ENCODE measurements at places on chromosomes 7 and 10. TPM values are rescaled to one million over a fixed set of nuclear protein-coding genes. Genes with fewer than 3 reads are reported as not detected.

DNA sequence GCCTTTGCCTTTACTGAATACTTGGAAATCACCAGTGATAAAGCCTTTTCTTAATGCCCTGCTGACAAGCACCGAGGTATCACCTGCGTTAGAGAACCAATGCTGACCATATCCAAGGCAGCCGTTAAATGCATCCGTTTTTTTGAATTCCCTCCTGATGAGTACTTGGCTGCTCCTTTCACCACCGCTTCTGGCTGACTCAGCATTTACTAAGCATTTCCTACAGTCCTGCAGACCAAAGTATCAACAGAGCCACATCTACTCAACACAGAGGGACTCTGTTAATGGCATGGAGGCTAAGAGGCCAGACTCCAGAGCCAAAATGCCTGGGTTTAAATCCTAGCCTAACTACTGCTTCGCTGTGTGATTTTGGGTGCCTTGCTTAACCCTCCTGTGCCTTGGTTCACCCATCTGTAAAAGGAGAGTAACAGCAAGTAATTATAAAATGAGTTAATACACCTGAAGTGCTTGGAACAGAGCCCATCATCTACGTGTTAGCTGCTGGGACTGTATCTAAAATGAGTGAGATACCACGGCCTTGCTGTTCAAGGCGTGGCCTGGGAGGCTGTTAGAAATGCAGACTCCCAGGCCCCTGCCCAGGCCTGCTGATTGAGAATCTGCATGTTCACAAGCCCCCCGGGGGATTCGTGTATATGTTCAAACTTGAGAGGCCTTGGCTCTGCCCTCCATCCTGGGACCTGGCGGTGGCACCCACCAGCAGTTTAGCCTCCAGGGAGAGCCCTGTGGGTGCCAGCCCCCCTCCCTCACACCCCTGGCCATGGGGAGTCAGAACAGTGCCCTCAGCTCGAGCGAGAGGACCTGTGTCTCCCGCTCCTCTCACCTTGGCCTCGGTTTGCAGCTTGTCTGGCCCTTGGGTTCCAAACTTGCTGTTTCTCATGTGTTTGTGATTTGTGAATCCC is 30.8 kb upstream of the EFCAB10 start:
- no peaks in the 10 kb centered on the region for H3K27me3 ChIP-seq
- H3K27ac ChIP-seq: no peak overlapping the region
- no peak for DNase-seq
- H3K4me3 ChIP-seq: no peak overlapping the region
- H3K36me3 ChIP-seq: peaks cover 8% of the 10 kb centered on the region
- H3K4me1 ChIP-seq: no peaks in the 10 kb centered on the region

The APBB1IP gene
- total RNA-seq: 40.0 TPM

- no peaks in the 10 kb centered on the region for H3K4me1 ChIP-seq
- no peak for DNase-seq
- no peak overlapping the region for H3K27ac ChIP-seq
- H3K4me3 ChIP-seq: no peak overlapping the region
- no peaks in the 10 kb centered on the region for H3K36me3 ChIP-seq
These were observed 26.3 kb downstream of the FIGNL1 start for GRCh38 chr7:50423860-50424259.

The ZNF467 gene
- 0.21 TPM for total RNA-seq

DNA sequence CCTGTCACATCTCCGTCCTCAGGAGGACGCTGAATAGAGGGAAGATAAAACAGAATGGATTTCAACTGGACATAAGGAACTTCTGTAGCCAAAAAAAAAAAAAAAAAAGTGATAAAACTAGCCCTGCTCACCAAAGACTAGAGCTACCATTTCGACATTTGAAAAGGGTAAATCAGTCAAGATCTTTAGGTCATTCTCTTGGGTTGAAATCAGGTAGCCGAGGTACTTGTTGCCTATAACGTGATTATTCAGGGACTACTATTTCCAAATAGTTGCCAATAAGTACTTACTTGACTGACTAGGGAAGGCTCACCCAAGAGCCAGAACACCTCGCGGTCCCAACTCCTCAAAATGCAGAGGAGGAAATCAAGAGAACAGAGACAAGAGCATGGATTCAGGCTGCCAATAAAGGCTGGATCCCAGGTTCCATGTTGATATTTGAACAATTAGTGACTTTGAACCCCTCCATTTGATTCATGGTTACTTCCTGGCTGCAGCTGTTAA is 2.0 kb downstream of the RHEB start:
- peak overlapping the region; percentile 91 for H3K27ac ChIP-seq
- H3K27me3 ChIP-seq: peaks cover 2% of the 10 kb centered on the region
- DNase-seq: no peak
- H3K36me3 ChIP-seq: peaks cover 29% of the 10 kb centered on the region

DNA sequence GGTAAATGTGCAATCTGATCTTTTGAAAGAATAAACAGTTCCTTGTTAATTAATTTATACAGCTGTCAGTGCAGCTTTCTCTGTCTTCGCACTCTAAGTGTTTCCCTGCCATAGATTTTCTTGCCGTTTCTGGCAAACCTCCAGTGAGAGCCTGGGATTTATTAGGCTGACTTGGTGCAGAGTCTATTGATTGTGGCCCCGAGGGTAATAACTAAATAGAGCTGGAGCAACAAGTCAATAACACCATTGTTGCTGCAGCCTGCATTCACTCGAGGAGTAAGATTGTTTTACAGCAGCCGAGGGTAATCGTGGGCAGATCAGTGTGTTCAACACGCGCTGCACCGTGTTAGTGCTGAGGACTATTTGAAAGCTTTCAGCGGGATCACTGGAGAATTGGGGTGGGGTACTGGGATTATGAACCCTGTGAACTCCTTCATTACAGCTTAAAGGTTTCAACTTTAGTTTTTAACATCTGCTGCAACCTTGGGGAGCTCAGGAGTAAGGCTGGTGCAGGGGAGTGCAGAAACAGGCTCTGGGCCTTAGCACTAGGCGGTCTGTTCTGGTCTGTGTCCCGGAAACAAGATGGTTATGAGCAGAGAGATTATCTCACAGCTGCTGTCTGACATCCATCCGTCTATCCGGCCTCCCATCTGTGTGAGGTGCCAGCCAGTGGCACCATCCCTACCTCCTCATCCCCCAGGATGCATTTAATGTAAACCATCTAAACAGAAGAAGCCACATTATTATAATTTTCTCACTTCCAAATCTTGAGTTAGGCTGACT is 174.0 kb upstream of the TCF7L2 start:
- no peak overlapping the region for H3K4me3 ChIP-seq
- no peaks in the 10 kb centered on the region for H3K4me1 ChIP-seq
- no peak for DNase-seq
- no peaks in the 10 kb centered on the region for H3K27me3 ChIP-seq
- no peaks in the 10 kb centered on the region for H3K36me3 ChIP-seq

The COBL gene
- total RNA-seq: not detected

- H3K4me3 ChIP-seq: no peak overlapping the region
- no peaks in the 10 kb centered on the region for H3K4me1 ChIP-seq
- peaks cover 2% of the 10 kb centered on the region for H3K36me3 ChIP-seq
These were observed 27.4 kb upstream of the ENTPD1 start for GRCh38 chr10:95728526-95728925.

The HOXA10 gene
- total RNA-seq: not detected

DNA sequence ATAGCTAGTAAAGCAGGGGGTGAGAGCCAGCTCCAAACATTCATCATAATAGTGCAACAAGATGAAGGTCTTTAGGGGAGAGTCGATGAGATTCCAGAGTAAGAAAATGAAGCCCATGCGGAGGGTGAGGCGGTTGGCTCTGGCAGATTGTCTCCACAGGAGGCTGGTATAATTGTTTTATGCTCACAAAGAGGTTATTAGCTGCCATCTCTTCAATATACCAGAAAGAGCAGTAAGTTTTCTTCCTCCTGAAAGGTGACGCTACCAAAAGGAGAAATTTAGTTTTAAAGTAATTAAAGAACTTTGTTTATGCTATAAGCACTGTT is 59.2 kb upstream of the KCNIP2 start:
- H3K36me3 ChIP-seq: peaks cover 3% of the 10 kb centered on the region
- H3K27me3 ChIP-seq: no peaks in the 10 kb centered on the region
- H3K4me1 ChIP-seq: peaks cover 14% of the 10 kb centered on the region

The FAM237B gene
- not detected for total RNA-seq

- no peak for DNase-seq
- no peaks in the 10 kb centered on the region for H3K36me3 ChIP-seq
- H3K27ac ChIP-seq: no peak overlapping the region
- no peak overlapping the region for H3K4me3 ChIP-seq
- H3K27me3 ChIP-seq: peaks cover 5% of the 10 kb centered on the region
- H3K4me1 ChIP-seq: no peaks in the 10 kb centered on the region
These were observed 84.1 kb upstream of the LRRC18 start for GRCh38 chr10:49023752-49024151.

The RBM28 gene
- total RNA-seq: 85.8 TPM

- DNase-seq: no peak
- no peak overlapping the region for H3K4me3 ChIP-seq
- no peak overlapping the region for H3K27ac ChIP-seq
- H3K4me1 ChIP-seq: no peaks in the 10 kb centered on the region
These were observed 580.5 kb downstream of the AUTS2 start for GRCh38 chr7:70178787-70179186.

The GRK5 gene
- total RNA-seq: 25.6 TPM

GRCh38 chr10:60427709-60428386 is 38.2 kb upstream of the ANK3 start:
- peaks cover 13% of the 10 kb centered on the region for H3K4me1 ChIP-seq
- no peak for DNase-seq
- no peaks in the 10 kb centered on the region for H3K27me3 ChIP-seq
- peaks cover 3% of the 10 kb centered on the region for H3K36me3 ChIP-seq
- H3K27ac ChIP-seq: no peak overlapping the region
- no peak overlapping the region for H3K4me3 ChIP-seq

The PRSS2 gene
- total RNA-seq: not detected

GRCh38 chr7:28573651-28574301 is 161.5 kb downstream of the CREB5 start:
- H3K27me3 ChIP-seq: peaks cover 2% of the 10 kb centered on the region

The CLDN3 gene
- total RNA-seq: not detected

DNA sequence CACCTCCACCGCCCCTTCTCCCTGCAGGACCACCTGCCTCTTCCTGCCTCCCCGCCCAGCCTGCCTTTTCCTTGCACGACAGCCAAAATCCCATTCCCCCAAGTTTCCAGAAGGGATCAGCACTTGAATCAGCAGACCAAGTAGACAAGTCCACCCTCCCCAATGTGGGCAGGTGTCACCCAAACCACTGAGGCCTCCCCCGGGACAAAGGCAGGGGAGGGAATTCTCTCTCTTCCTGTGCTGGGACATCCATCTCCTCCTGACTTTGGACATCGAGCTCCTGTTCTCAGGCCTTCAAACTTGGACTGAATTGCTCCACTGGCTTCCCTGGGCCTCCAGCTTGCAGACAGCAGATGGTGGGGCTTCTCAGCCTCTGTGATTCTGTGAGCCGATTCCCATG is 21.6 kb upstream of the PSMG3 start:
- H3K4me1 ChIP-seq: peaks cover 9% of the 10 kb centered on the region
- no peak overlapping the region for H3K27ac ChIP-seq
- H3K27me3 ChIP-seq: peaks cover 22% of the 10 kb centered on the region
- no peak for DNase-seq

DNA sequence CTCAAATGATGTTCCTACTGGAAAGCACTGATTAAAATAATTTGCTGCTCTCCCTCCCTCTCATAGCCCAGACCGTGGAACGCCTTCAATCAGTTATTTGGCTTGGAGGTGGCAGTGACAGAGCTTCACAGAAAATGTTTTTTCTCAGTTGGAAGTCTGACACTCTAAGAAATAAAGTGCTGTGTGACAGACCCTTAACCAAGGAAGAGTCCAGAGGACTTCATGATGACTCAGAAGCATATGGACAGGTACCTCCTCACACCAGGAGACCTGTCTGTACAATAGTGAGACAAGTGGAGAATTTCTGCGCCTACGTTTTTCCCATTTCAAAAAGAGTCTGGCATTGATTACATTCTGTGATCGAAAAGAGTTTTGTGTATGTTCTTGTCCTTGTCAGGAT is 295.5 kb downstream of the DOCK4 start:
- no peak overlapping the region for H3K27ac ChIP-seq
- no peak for DNase-seq
- no peaks in the 10 kb centered on the region for H3K4me1 ChIP-seq
- no peaks in the 10 kb centered on the region for H3K27me3 ChIP-seq

The ACHE gene
- not detected for total RNA-seq

GRCh38 chr7:135769005-135769802 is 20.6 kb upstream of the FAM180A start:
- no peak for DNase-seq
- no peak overlapping the region for H3K4me3 ChIP-seq
- no peaks in the 10 kb centered on the region for H3K4me1 ChIP-seq
- no peak overlapping the region for H3K27ac ChIP-seq

DNA sequence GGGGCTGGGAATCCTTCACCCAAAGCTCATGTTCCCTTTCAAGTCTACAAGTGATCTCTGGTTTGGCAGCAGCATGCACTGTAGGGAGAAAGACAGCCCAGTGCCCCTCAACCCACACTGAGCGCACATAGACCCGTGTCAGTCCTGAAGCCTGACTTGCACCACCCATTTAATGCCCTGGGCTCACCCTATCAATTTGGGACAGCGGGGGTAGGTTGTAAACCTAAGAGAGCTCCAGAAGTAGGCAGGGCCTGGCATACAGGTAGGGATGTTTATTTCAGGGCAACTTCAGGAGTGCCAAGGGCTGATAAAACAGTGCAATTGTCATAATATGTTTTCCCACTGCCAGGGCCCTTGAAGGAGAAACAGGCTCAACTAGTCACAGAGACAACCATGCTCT is 3.5 kb upstream of the ATP6V0E2 start:
- DNase-seq: no peak
- H3K4me1 ChIP-seq: peaks cover 81% of the 10 kb centered on the region
- peaks cover 8% of the 10 kb centered on the region for H3K36me3 ChIP-seq
- H3K27me3 ChIP-seq: no peaks in the 10 kb centered on the region

GRCh38 chr10:98576096-98576495 is 129.4 kb upstream of the HPS1 start:
- H3K36me3 ChIP-seq: no peaks in the 10 kb centered on the region
- H3K27me3 ChIP-seq: peaks cover 18% of the 10 kb centered on the region
- no peak for DNase-seq
- no peaks in the 10 kb centered on the region for H3K4me1 ChIP-seq

The SLC26A5 gene
- not detected for total RNA-seq

GRCh38 chr7:86094166-86094669 is 549.5 kb upstream of the GRM3 start:
- H3K4me1 ChIP-seq: no peaks in the 10 kb centered on the region
- H3K36me3 ChIP-seq: no peaks in the 10 kb centered on the region
- no peak overlapping the region for H3K4me3 ChIP-seq

- H3K4me3 ChIP-seq: peak overlapping the region; percentile 61
- H3K27ac ChIP-seq: peak overlapping the region; percentile 95
- H3K4me1 ChIP-seq: peaks cover 61% of the 10 kb centered on the region
- DNase-seq: peak; percentile 92
These were observed 102.7 kb downstream of the CUBN start for GRCh38 chr10:17026686-17027485.

All from activated CD4-positive, alpha-beta T cell treated with anti-CD3 and anti-CD28 coated beads, Interleukin-2, amount 10 ng/mL, durations not matched to agents 24 days and 14 days (primary cell).